ENCODE measurements at places on chromosomes 11 and 22.

- no peak for DNase-seq
Observed at GRCh38 chr11:57279116-57279515, 42.1 kb upstream of the APLNR start.

- DNase-seq, result no peak
Observed at GRCh38 chr11:84130646-84131427, 844.7 kb upstream of the CCDC90B start.

DNA sequence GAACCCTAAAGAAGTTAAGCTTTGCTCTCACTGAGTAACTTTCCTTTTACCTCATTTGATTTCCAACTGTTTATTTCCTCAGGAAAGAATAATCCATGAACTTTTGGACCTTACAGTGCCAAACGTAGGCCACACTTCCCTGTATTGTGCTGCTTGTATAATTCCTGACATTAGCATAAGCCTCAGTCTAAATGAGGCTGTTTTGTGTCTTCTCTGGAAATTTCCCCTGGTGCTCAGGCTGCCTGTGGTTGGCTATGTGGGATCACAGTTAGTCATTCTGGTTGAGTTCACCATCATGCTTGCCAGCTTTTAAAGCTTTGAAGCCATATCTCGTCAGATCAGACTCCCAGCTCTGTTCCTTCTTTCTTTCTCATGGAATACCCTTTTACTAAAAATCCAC lies 107.0 kb downstream of the FAM76B start:
- DNase-seq, result no peak

- DNase-seq, result no peak
Observed at GRCh38 chr22:22061085-22062077, 78.8 kb upstream of the TOP3B start.

DNA sequence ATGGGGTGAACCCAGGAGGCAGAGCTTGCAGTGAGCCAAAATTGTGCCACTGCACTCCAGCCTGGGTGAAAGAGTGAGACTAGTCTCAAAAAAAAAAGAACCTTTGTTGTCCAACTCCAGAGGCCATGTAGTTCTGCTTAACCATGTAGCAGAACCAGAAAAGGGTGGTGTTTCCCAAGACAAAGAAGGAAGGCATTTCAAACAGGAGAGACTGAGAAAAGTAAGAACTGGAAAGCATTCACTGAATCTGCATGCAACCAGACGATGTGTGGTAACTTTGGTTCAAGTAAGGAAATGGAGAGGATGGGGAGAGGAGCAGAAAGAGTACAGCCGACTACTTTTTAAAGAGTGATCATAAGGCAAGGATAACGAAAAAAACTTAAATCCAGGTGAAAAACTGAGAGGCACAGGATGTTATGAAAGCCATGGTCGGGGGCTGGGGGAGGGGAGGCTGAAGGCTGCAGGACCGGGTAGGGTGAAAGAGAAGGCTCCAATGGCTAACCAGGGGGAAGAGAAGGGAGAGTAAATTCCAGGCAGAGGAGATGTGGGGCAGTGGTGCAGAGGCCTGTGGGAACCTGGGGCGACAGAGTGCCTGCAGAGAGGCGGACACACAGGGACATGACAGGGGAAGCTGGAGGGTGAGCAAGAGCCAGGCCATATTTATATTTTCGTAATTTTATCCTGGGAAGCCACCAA lies 48.8 kb downstream of the MAPK1 start:
- DNase-seq, result no peak

GRCh38 chr11:29184939-29185890 lies 831.6 kb downstream of the KCNA4 start:
- DNase-seq, result no peak

- DNase-seq, result no peak
Observed at GRCh38 chr11:1303126-1303821, 6.2 kb downstream of the TOLLIP start.

GRCh38 chr11:43693731-43694130 lies 13.2 kb downstream of the HSD17B12 start:
- peak; percentile 79 for DNase-seq

DNA sequence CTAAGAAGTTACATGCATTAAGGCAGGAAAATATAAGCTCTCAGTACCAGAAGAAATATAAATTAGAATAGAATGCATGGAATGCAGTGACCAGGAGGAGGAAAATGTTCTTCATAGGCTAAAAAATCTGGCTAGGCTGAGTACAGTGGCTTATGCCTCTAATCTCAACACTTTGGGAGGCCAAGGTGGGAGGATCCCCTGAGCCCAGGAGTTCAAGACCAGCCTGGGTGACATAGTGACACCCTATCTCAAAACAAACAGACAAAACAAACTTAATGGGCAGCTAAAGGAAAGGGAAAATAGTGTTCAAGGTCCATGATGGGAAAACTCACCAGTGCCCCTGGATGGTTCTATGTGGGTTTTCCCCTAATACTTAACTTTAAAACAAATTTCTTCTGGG lies 78.3 kb upstream of the RASSF10 start:
- no peak for DNase-seq

DNA sequence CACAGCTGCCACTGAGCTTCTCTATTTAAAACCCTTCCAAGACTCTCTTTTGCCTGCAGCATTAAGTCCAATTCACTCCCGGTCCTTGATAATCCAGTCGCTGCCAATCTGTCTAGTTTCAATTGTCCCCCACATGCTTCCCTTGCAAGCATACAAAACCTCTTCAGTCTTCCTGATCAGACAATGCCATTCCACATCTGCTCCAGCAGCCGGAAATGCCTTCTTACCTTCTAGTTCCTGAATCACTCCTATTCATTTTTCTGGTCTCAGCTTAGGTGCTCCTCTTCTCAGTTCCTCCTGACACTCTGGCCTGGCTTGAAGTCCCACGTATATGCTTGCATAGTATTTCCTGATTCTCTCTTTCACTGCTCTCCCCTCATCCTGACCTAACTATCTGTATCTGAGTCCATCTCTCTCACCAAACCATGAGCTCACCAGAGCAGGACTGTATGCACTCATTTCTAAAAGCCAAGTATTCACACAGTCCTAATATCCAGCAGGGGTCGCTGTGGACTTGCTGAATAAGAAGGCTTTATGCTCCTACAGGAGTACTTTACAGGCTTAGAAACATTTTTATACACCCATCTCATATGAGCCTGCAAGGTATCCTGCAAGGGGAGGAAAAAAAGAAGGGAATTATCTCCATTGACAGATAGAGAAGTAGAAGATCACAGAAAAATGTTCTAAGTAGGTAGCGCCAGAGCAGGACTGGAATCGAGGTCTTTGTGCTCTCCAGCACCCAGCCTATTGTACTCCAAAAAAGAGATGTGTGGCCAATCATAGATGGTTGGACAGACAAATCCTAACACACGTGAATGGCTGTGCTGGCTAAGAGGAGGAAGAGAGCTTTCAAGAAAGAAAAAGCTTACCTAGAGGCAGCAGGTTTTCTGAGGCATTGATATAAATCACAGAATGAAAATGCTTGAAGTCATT lies 19.2 kb downstream of the XRRA1 start:
- DNase-seq, result peak; percentile 94

GRCh38 chr11:67492069-67492727 lies 9.4 kb downstream of the AIP start:
- DNase-seq, result no peak

- peak; percentile 63 for DNase-seq
Observed at GRCh38 chr22:42919199-42919598, 62.1 kb upstream of the ARFGAP3 start.

- peak; percentile 61 for DNase-seq
Observed at GRCh38 chr22:43346521-43346929, 3.4 kb upstream of the SCUBE1 start.

DNA sequence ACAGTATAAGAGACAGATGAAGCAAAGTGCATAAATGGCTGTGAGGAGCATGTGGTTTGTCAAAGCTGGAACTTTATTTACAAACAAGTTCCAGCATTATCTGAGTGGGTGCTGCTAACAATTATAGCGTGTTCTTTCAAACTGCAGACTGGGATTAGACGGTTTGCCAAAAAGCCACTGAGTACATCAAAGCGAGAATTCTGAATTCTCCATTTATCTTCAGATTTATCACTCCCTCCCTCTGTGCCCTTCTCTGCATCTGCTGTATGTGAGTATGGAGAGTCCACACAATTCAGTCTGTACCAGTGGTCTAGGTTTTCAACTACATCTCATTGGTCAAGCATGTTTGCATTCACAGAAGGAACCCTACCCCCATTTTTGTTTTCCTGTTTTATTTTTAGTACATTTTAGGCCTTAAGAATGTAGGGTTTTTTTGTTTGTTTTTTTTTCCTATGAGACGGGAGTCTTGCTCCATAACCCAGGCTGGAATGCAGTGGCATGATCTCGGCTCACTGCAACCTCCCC lies 18.1 kb upstream of the INCENP start:
- DNase-seq, result no peak

- DNase-seq, result no peak
Observed at GRCh38 chr11:131922220-131922619, 551.8 kb downstream of the NTM start.

Data from hematopoietic multipotent progenitor cell treated with erythropoietin and hydrocortisone succinate and interleukin-3 and kit ligand, for 8 days (in vitro differentiated cells).